Activated CD4-positive, CD25-positive, alpha-beta regulatory T cell treated with anti-CD3 and anti-CD28 coated beads, Interleukin-2, amount 50 U/mL, for 16 hours (primary cell): ENCODE measurements at places on chromosomes 2 and 18.
A peak's percentile ranks its signal among the peaks of the same experiment; 100 is the strongest.

DNA sequence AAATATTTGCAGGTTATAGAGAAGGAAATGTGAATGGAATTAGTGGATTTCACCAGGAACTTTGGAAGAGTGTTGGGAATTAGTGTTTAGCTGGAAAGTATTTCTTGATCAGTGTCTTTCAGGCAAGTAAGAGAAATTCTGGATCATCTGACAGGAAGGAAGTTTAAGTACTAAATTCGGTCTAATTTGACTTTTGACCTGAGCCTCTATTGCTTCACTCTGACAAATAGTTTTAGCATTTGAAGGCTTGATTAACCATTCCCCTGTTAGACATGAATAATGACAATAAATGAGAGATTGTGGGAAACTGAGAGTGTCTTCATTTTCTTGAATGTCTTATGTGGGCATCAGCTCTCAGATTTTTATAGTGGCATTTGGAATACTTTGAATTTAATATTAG is 16.0 kb downstream of the CCNT2 start:
- no peak for DNase-seq

DNA sequence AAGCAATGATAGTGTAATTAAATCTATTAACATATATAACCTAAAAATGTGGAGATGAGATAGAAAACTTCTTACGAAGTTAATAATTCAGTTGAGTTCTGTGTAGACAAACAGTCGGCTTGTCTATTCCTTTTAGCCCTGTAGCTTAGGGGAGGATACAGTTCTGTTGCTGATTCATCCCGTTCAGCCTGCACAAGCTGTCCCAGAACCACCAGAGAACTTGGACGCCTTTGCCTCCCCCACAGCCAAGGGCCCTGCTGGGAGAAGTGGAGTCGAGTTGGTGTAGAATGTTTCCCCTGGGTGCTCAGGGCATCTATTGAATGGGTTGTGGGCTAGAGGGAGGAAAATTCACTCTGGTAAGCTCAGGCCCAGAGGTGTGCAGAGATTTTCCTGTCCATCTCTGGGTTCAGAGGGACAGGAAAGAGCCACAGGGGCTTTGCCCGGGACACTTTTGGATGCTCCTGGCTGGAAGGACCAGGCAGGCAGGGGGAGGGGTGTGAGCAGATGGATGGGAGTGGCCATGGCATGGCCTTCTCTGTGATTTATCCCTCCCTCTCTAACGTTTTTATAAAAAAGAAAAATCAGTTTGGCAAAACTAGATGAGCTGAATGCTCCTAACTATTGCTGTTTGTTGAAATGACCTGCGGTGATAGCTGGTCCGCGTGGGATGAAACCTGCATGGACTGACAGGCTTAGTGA is 42.8 kb upstream of the GALR1 start:
- no peak for DNase-seq

- DNase-seq, result peak; percentile 10
Measured at GRCh38 chr2:178514664-178515063, 34.4 kb downstream of the PLEKHA3 start.

GRCh38 chr2:218883491-218884490 is 3.1 kb downstream of the WNT10A start:
- no peak for DNase-seq

- no peak for DNase-seq
Measured at GRCh38 chr18:14961991-14962390, 214.0 kb downstream of the ANKRD30B start.

- no peak for DNase-seq
Measured at GRCh38 chr2:60361498-60361897, 192.0 kb downstream of the BCL11A start.

- peak; percentile 19 for DNase-seq
Measured at GRCh38 chr2:218959141-218959731, at the start of gene CDK5R2. TSS of gene CDK5R2 (plus strand) at chr2:218959666. CDS start at chr2:218959821, 155 bp downstream.

DNA sequence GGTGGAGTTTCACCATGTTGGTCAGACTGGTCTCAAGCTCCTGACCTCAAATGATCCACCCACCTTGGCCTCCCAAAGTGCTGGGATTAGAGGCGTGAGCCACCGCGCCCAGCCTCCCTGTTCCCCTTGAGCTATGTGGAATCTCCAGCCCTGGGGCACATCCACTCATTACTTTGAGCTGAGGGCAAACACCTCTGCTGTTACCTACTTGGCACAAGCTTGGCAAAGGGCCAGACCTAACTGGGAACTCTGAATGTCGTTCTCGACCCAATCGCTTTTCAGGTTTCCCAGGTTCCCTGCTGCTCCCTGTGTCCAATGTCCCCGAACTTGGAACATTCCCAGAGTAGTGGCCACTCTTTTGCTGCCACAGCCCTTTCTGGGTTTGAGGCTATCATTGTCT is 40.6 kb downstream of the CHST10 start:
- no peak for DNase-seq

DNA sequence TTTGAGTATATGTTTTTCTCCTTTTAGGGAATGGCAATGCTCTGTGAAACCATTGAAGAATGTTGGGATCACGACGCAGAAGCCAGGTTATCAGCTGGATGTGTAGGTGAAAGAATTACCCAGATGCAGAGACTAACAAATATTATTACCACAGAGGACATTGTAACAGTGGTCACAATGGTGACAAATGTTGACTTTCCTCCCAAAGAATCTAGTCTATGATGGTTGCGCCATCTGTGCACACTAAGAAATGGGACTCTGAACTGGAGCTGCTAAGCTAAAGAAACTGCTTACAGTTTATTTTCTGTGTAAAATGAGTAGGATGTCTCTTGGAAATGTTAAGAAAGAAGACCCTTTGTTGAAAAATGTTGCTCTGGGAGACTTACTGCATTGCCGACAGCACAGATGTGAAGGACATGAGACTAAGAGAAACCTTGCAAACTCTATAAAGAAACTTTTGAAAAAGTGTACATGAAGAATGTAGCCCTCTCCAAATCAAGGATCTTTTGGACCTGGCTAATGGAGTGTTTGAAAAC is 82.3 kb downstream of the ACVR2A start:
- no peak for DNase-seq

GRCh38 chr2:147013696-147014392 is 831.0 kb upstream of the ACVR2A start:
- no peak for DNase-seq

GRCh38 chr2:170770008-170770605 is at the start of gene ERICH2:
TSS of gene ERICH2 (plus strand) at chr2:170770378. CDS start at chr2:170770682, 304 bp downstream.
- no peak for DNase-seq

DNA sequence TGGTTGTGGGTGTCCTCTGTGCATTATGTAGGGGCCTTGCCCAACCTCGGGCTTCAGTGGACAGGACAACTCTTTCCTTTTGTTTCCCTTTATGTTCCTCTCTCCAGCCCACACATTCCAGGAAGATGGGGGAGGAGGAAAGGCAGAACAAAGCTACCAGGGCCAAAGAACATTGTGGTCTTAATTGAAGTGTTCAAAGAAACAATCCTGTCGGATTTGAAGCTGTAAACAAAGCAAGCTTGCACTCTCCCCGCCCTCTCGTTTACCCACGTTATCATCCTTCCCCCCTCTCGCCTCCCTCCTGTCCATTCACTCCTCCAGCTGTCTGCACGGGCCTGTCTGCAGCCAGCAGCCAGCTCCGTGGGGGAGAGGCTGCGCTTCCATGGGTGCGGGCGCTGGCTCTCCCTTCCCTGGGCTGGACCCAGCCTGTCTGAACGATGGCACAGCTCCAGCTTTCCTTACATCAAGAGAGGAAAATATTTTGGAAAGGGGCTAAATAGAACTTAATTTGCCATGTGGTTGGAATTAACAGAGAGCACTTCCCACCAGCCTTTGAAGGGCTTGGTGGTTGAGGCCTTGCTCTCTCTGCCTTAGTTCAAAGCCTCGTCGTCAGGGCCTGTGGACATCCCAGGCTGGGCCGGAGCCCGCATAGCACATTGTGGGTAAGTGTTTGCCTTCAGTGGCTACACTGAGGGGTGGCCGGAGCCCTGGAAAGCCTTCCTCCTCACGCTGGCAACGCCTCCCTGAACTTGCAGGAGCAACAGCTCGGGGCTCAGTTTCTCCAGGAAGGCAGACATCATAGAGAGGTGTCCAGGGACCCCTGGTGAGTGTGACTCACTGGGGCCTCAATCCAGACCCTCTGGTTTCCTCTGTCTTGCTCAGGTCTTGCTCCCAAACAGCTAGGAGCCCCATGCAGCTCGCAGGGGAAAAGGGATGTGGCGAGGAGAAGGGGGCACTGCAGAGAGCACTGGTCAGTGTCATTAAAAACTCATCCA is 60.6 kb upstream of the HS6ST1 start:
- no peak for DNase-seq

GRCh38 chr2:204871231-204871953 is 326.1 kb downstream of the PARD3B start:
- DNase-seq, result no peak

DNA sequence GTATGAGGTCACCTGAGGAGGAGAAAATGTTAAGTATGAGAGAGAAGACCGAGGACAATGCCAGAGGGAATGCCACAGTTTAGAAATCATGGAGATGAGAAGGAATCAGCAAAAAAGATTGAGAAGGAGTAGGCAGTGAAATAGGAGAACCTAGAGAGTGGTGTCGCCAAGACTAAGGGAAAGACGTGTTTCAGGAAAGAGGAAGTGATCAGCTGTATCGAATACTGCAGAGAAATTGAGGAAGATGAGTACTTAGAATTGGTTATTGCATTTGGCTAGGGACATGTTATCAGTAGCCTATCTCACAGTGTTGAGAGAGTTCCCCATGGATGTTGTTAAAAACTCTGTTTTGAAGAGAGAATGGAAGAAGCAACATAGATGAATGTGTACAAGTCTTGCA is 112.3 kb downstream of the GALNT1 start:
- no peak for DNase-seq

DNA sequence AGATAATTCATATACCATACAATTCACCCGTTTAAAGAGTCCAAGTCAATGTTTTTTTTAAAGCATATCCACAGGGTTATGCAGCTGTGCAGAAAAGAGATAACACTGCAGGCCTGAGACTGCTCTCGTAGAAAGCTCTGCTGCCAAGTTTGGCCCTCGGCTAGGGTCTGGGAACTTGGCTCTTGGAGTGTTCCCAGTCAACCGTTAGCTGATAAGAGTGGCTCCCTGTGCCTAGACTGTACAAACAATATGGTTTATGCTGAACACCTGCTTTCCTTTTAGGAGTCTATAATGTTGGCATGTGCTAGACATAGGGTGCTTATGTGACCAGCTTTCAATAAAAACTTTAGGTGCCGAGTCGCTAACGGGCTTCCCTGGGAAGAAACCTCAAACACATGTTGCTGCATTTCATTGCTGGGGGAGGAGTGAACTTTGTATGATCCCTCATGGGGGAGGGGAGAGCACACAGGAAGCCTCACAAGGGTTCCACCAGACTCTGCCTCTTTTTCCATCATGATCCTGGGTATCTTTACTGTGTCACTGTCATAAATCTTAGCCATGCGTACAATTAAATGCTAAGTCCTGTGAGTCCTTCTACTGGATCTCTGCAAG is 34.7 kb downstream of the RFX8 start:
- no peak for DNase-seq

- DNase-seq, result no peak
Measured at GRCh38 chr18:36348971-36349417, 51.5 kb downstream of the FHOD3 start.

- no peak for DNase-seq
Measured at GRCh38 chr18:48161911-48162698, 231.6 kb upstream of the SMAD2 start.

- no peak for DNase-seq
Measured at GRCh38 chr18:22241921-22242361, 72.6 kb downstream of the GATA6 start.

- DNase-seq, result no peak
Measured at GRCh38 chr2:149258531-149258930, 71.9 kb upstream of the LYPD6 start.

DNA sequence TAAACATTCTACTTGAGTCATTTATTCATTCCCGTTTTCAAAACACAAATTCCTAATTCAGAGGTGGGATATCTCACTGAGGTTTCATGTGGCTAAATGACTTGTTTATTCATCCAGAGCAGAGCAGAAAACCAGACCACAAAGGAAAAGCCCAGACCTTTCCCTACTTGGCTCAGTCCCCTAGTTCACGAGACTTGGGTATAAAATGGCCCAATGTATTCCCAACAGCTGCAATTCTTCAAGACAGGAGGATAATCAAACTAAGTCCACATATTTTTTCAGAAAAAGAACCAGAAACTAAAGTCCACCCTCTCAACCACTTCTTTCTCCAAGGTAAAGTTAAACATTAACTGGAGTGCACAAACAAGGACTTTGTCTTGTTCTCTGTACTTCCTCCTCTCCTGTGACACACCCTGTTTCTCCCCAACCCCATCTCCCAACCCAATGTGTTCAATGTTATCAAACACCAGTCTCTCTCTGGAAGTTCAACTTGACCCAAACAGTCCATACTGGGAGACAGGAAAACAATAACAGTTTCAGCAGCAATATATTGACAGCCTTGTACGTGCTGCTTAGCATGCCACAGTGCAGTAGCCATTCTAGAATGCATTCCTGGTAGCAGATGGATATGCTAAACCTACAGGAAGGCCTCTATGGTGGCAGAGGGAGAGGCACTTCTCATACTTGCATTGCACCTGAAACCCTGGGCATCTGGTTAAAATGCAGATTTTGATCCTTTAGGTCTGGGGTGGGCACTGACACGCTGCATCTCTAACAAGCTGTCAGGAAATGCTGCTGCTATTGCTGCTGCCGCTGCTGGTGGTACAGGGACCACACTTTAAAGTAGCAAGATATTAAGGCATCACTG is 110.7 kb downstream of the INO80D start:
- no peak for DNase-seq

- no peak for DNase-seq
Measured at GRCh38 chr2:62706721-62707521, 1.4 kb downstream of the EHBP1 start.

- no peak for DNase-seq
Measured at GRCh38 chr2:235048549-235048948, 96.7 kb downstream of the SH3BP4 start.

DNA sequence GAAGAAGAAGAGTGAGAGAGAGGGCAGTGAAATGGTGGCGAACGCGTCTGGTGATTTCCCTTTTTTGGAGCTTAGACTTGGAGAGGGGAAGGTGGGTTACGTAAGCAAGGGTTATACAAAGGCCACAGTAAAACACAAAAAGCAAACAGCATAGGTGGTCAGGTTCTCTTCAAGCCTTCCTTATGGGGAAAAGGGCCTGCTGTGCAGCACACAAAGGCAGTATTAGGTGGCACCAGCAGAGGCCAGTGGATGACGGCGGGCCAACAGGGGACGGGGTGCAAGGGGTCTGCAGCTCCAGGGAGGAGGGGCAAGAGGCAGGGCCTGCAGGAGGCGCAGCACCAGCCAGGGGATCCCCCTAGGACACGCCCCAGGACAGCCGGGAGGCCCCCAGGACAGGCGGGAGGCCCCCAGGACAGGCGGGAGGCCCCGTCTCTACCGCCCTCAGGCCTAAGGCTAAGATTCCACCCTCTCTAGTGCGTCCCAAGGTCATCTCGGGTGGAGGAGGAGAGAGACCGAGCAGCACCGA is 32.6 kb upstream of the NPC1 start:
- no peak for DNase-seq
